Activated CD8-positive, alpha-beta T cell treated with anti-CD3 and anti-CD28 coated beads for 36 hours (primary cell): ENCODE measurements at places on chromosomes 16 and 17. TPM values are rescaled to one million over a fixed set of nuclear protein-coding genes. Genes with fewer than 3 reads are reported as not detected.

DNA sequence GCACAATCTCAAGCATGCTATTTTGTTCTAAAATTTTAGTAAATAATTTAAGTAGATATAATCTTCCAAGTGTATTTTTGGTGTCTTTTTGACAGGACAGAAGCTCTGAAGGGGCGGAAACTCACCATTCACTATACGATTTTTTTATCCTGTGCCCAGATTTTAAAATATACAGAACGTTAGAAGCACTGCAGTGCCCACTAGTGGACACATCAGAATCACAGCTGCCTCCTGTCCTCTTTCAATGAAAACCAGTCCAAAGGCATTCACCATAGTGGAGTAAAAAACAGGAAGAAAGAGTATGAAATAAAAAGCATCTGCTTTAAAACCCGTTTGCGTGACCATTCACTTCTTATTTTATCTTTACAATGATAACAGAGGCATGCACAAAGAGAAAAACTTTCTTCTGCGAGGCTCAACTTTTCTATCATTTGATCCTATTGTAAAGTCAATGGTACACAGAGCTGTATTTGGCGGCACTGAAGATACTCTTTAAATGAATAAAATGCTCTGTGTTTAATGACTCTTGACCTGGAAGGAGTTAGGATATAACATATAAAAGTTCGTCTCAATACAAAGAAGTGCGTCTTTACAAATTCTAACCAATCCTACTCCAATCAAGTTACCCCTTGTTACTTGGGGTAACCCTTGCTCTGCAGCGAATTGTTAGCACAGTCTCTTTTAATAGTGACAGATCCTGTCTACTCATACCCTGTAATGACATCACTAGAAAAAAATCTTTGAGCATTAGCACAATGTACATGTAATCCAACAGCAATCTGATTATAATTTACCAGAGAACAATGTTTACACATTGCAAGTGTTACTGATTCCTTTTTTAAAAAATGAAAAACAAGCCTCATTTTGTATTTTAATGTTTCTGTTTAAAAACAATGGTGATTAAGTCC is 339.8 kb upstream of the PSMD7 start:
- no peaks in the 10 kb centered on the region for H3K4me1 ChIP-seq
- no peak overlapping the region for H3K27ac ChIP-seq
- peak; percentile 66 for DNase-seq
- no peaks in the 10 kb centered on the region for H3K36me3 ChIP-seq

- no peak overlapping the region for H3K4me3 ChIP-seq
- H3K4me1 ChIP-seq: peaks cover 17% of the 10 kb centered on the region
- peaks cover 2% of the 10 kb centered on the region for H3K27me3 ChIP-seq
- H3K36me3 ChIP-seq: no peaks in the 10 kb centered on the region
- DNase-seq: no peak
These were observed 123.5 kb downstream of the RGS9 start for GRCh38 chr17:65260626-65261025.

DNA sequence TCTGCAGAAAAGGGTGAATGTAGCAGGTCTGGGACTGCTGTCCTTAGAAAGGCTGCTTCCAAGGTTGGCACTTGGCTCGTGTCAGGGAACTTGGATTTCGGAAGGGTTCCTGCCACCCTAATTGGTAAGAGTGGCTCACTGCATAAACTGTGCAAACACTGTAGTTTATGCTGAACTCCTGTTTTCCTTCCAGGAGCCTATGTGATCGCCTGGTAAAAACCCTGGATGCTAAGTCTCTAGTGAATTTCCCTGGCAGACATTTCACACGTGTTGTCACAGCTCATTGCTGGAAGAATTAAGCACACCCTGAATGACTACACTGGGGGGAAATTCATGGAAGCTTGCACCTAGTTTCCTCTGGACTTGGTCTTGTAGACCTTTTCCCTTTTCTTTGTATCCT is 140.1 kb downstream of the SPECC1 start:
- no peak overlapping the region for H3K27ac ChIP-seq
- no peaks in the 10 kb centered on the region for H3K36me3 ChIP-seq
- no peaks in the 10 kb centered on the region for H3K27me3 ChIP-seq
- DNase-seq: no peak
- no peaks in the 10 kb centered on the region for H3K4me1 ChIP-seq
- H3K4me3 ChIP-seq: no peak overlapping the region

DNA sequence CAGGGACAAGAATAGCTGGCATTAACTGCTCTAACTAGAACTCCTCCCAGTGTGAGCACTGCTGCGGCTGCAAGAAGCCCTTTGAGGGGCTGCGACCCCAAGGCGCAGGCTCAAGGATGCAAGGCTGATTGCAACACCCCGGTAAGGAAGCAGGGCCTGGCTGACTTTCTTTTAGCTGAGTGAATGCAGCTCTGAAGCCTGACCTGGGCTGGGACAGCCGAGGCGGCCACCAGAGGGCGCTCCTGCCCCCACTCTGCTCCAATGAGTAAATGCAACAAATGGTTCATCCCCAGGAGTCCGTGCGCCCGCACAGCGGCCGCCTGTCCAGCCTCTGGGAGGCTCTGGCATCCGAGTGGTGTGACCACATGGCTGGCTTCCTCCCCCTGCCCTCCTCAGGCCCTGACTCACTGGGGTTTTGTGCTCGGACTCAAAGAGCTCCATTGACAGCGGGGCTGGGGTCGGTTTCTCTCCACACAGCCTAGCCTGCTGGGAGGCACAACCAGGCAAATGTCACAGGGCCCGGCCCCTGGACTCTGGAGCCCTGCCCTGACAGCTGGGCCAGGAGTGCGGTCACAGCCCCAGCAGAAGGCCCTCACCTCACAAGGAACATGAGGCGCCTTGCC is at the start of gene SMIM5:
Gene SMIM5 (plus strand): TSS at position 572 of the 623 bp plus-strand sequence. CDS start 6,768 bp downstream, outside the sequence.
- no peaks in the 10 kb centered on the region for H3K36me3 ChIP-seq
- peaks cover 4% of the 10 kb centered on the region for H3K4me1 ChIP-seq
- no peak within 1 kb of the TSS for H3K27ac ChIP-seq

DNA sequence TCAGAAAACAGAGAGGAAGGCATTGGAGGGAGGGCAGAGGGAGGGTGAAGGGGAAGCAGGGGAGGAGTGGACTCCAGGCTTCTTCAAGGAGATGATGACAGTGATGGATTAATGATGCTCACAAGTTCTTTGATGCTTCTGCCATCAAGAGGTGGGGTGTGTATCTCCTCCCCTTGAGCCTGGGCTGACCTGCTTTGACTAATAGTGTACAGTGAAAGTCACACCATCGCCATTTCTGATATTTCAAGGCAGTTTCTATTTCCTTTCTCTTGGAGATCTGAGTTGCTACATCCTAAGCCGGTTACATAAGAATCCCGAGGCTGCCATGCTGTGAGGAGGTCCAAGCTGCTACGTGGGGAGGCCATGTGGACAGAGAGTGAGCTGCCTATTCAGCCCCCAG is 312.5 kb downstream of the MAF start:
- H3K27me3 ChIP-seq: peaks cover 26% of the 10 kb centered on the region
- H3K36me3 ChIP-seq: no peaks in the 10 kb centered on the region
- H3K27ac ChIP-seq: no peak overlapping the region
- DNase-seq: peak; percentile 41

GRCh38 chr16:89442990-89443726 is 47.2 kb downstream of the ANKRD11 start:
- peaks cover 89% of the 10 kb centered on the region for H3K4me1 ChIP-seq
- no peak overlapping the region for H3K4me3 ChIP-seq
- H3K27ac ChIP-seq: peak overlapping the region; percentile 23
- H3K27me3 ChIP-seq: no peaks in the 10 kb centered on the region

- H3K4me1 ChIP-seq: no peaks in the 10 kb centered on the region
- no peaks in the 10 kb centered on the region for H3K27me3 ChIP-seq
- H3K4me3 ChIP-seq: no peak overlapping the region
- H3K36me3 ChIP-seq: peaks cover 24% of the 10 kb centered on the region
- no peak for DNase-seq
These were observed 18.8 kb downstream of the TELO2 start for GRCh38 chr16:1511662-1512569.

DNA sequence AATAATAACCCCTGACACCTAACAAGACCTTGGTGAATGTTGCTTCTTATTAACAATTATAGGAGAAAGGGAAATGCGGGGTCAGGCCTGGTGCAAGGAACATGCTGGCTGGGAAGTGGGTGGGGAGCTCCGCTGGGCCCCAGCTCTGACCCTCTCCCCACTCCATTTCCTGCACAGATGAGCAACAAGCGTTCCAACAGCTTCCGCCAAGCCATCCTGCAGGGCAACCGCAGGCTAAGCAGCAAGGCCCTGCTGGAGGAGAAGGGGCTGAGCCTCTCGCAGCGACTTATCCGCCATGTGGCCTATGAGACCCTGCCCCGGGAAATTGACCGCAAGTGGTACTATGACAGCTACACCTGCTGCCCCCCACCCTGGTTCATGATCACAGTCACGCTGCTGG is 23.0 kb downstream of the RHBDL3 start:
- H3K27ac ChIP-seq: no peak overlapping the region
- peaks cover 2% of the 10 kb centered on the region for H3K27me3 ChIP-seq
- no peak overlapping the region for H3K4me3 ChIP-seq
- no peaks in the 10 kb centered on the region for H3K36me3 ChIP-seq
- no peak for DNase-seq

- no peak overlapping the region for H3K4me3 ChIP-seq
- H3K27me3 ChIP-seq: no peaks in the 10 kb centered on the region
- H3K36me3 ChIP-seq: peaks cover 5% of the 10 kb centered on the region
- H3K27ac ChIP-seq: no peak overlapping the region
- no peak for DNase-seq
These were observed 43.2 kb downstream of the SOCS1 start for GRCh38 chr16:11212798-11213196.

GRCh38 chr17:45225964-45226530 is 4.4 kb downstream of the FMNL1 start:
- peak overlapping the region; percentile 99 for H3K27ac ChIP-seq
- peaks cover 56% of the 10 kb centered on the region for H3K36me3 ChIP-seq
- peak overlapping the region; percentile 99 for H3K4me3 ChIP-seq
- H3K27me3 ChIP-seq: no peaks in the 10 kb centered on the region
- peaks cover 44% of the 10 kb centered on the region for H3K4me1 ChIP-seq
- peak; percentile 99 for DNase-seq

- H3K4me1 ChIP-seq: no peaks in the 10 kb centered on the region
- peaks cover 3% of the 10 kb centered on the region for H3K36me3 ChIP-seq
- DNase-seq: peak; percentile 66
- H3K4me3 ChIP-seq: no peak overlapping the region
- no peak overlapping the region for H3K27ac ChIP-seq
- H3K27me3 ChIP-seq: no peaks in the 10 kb centered on the region
These were observed 23.8 kb downstream of the SNX11 start for GRCh38 chr17:48131216-48131824.

DNA sequence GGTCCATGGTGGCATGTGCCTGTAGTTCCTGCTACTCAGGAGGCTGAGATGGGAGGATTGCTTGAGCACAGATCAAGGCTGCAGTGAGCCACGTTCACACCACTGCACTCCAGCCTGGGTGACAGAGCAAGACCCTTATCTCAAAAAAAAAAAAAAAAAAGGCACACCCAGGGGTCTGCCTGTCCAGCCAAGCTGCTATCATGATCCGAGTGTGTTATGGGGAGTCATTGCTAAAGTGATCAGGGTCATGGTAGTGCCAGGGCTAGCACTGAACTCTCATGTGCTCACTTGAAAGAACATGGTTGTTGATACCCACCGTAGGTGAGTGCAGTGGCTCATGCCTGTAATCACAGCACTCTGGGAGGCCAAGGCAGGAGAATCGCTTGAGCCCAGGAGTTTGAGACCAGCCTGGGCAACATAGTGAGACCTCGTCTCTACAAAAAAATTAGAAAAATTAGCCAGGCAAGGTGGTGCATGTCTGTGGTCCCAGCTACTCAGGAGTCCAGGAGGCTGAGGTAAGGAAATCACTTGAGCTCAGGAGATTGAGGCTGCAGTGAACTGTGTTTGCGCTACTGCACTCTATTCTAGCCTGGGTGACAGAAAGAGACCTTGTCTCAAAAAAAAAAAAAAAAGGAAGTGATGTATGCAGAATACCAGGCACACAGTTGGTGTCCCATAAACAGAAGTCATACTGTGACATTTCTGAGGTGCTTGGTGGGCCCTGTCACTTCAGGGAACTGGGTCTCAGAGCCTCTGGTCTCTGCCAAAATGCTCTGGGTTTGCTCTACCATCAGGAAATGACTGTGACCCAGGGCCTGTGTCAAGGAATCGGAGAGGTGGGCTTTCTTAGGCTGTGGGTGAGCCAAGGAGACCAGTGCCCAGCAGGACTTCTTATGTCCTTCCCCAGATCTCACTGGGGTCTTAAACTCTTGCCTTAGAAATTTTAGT is 2.2 kb downstream of the PRM1 start:
- DNase-seq: no peak
- H3K27ac ChIP-seq: no peak overlapping the region
- H3K36me3 ChIP-seq: no peaks in the 10 kb centered on the region
- no peaks in the 10 kb centered on the region for H3K27me3 ChIP-seq
- H3K4me1 ChIP-seq: no peaks in the 10 kb centered on the region

- H3K27ac ChIP-seq: no peak overlapping the region
- peaks cover 5% of the 10 kb centered on the region for H3K4me1 ChIP-seq
- DNase-seq: no peak
These were observed 61.1 kb downstream of the NT5M start for GRCh38 chr17:17364338-17364667.

GRCh38 chr17:75996665-75997590 is 3.7 kb upstream of the CDK3 start:
- no peak overlapping the region for H3K4me3 ChIP-seq
- no peaks in the 10 kb centered on the region for H3K36me3 ChIP-seq
- no peaks in the 10 kb centered on the region for H3K27me3 ChIP-seq
- DNase-seq: peak; percentile 57
- peaks cover 14% of the 10 kb centered on the region for H3K4me1 ChIP-seq

- no peak overlapping the region for H3K27ac ChIP-seq
- H3K36me3 ChIP-seq: no peaks in the 10 kb centered on the region
- DNase-seq: no peak
- no peak overlapping the region for H3K4me3 ChIP-seq
- no peaks in the 10 kb centered on the region for H3K27me3 ChIP-seq
- H3K4me1 ChIP-seq: peaks cover 11% of the 10 kb centered on the region
These were observed 9.8 kb downstream of the MYO1C start for GRCh38 chr17:1482680-1483079.

GRCh38 chr17:78689029-78689428 is 93.0 kb downstream of the CYTH1 start:
- DNase-seq: no peak
- H3K36me3 ChIP-seq: peaks cover 45% of the 10 kb centered on the region
- H3K4me3 ChIP-seq: no peak overlapping the region
- H3K27me3 ChIP-seq: no peaks in the 10 kb centered on the region
- peak overlapping the region; percentile 65 for H3K27ac ChIP-seq

GRCh38 chr16:56606476-56607108 is 1.8 kb upstream of the MT2A start:
- peak overlapping the region; percentile 88 for H3K27ac ChIP-seq
- H3K4me3 ChIP-seq: no peak overlapping the region
- no peaks in the 10 kb centered on the region for H3K27me3 ChIP-seq
- DNase-seq: no peak

Gene ABR
- total RNA-seq: 46.6 TPM

Gene TERB1
- total RNA-seq: not detected

Gene NLE1
- 49.8 TPM for total RNA-seq

Gene RNF227
- total RNA-seq: 5.1 TPM

Gene POLR3E
- 66.9 TPM for total RNA-seq

Gene CCDC78
- total RNA-seq: 4.6 TPM

Gene TAC4
- not detected for total RNA-seq

Gene TOX3
- total RNA-seq: not detected

Gene NPIPA8
- total RNA-seq: 0.54 TPM
